ENCODE measurements at places on chromosomes 6 and 20. TPM values are rescaled to one million over a fixed set of nuclear protein-coding genes. Genes with fewer than 3 reads are reported as not detected.

Gene RCAN2
- total RNA-seq = under 0.01 TPM

Gene OPN5
- under 0.01 TPM for total RNA-seq

Gene RXRB
- total RNA-seq = 23.4 TPM

DNA sequence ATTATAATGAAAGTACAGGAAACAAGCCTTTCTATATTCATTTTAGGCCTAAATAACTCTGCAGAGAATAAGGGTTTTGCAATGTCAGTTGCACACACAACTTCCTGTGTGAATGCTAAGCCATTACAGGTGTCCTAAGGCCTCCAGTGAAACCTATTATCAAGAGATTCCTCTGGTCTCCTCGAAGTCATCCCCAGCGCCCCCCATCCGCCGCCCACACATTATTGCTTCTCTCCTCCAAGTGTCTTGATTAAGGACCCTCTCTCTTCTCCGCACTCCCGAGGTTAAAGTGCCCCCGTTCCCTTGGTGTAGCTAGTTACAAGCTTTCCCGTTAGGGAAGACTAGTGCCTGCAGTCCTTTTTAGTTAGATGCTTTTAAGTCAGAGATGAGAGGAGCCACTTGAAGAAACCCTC is 1.3 kb downstream of the HIVEP2 start:
- DNase-seq = no peak

Gene ZBTB12
- total RNA-seq = 8.9 TPM

- no peak for DNase-seq
Measured at GRCh38 chr6:168304752-168305015, 14.9 kb downstream of the DACT2 start.

GRCh38 chr6:38640216-38640909 is 634 bp upstream of the BTBD9 start:
- no peak for DNase-seq

All from hematopoietic multipotent progenitor cell (in vitro differentiated cells).